ENCODE measurements at places on chromosomes 12 and 14. TPM values are rescaled to one million over a fixed set of nuclear protein-coding genes. Genes with fewer than 3 reads are reported as not detected.

Gene TULP3
- polyA plus RNA-seq: 47.0 TPM

Gene AKAP3
- polyA plus RNA-seq: 1.1 TPM

DNA sequence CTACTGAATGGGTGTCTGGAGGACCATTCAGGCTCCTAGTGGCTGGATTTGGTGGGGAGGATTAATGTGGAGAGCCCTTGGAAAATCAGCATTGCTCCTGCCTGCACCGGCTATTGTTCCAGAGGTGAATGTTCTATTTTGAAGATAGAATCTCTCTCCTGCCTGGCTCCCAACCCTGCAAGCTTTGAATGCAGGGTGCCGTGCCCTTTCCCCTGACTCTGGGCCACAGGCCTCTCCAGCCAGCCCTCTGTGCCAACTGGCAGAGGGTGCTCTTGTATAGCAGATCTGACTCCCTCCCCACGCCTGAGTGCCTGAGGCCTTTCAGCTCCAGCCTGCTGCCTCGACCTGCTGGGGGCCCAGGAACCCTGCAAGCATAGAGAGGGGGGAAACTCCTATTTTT lies 106.8 kb downstream of the TMEM260 start:
- DNase-seq: no peak

GRCh38 chr14:87955501-87955900 lies 37.5 kb downstream of the GALC start:
- DNase-seq: no peak

DNA sequence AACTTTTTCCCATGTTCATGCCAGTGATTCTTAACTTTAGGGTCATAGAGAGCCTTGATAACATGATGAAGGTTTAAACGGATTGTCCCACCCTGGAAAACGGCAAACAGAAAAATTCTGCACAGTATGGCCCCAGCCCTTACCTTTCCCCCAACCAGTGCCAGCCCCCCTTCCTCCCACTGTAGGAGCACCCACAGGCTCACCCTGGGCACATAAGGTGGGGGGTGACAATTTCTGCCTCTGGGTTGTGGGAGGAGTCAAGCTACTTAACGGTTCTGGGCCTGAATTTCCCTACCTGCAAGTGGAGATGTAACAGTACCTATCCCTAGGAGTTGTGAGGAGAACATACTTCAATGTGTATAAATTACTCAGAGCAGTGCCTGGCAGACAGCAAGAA lies 18.0 kb downstream of the XRCC3 start:
- DNase-seq: no peak

- DNase-seq: no peak
Measured at GRCh38 chr14:63833728-63834127, 19.1 kb upstream of the SYNE2 start.

All from fibroblast of lung (primary cell).